ENCODE measurements at places on chromosomes 7 and 10.

DNA sequence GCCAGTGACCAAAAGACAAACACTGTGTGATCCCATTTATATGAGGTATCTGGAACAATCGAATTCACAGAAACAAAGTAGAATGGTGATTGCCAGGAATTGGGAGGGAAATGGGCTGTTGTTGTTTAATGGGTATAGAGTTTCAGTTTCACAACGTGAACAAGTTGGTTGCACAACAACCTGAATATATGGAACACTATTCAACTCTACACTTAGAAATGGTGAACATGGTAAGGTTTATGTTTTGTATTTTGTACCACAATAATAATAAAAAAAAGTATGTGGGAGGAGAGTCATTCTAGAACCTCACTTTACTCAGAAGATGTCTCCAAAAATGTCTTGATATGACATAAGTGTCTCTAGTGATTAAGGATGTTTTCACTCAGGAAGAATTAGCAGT, 85.2 kb upstream of the SGCE start:
- DNase-seq = no peak

DNA sequence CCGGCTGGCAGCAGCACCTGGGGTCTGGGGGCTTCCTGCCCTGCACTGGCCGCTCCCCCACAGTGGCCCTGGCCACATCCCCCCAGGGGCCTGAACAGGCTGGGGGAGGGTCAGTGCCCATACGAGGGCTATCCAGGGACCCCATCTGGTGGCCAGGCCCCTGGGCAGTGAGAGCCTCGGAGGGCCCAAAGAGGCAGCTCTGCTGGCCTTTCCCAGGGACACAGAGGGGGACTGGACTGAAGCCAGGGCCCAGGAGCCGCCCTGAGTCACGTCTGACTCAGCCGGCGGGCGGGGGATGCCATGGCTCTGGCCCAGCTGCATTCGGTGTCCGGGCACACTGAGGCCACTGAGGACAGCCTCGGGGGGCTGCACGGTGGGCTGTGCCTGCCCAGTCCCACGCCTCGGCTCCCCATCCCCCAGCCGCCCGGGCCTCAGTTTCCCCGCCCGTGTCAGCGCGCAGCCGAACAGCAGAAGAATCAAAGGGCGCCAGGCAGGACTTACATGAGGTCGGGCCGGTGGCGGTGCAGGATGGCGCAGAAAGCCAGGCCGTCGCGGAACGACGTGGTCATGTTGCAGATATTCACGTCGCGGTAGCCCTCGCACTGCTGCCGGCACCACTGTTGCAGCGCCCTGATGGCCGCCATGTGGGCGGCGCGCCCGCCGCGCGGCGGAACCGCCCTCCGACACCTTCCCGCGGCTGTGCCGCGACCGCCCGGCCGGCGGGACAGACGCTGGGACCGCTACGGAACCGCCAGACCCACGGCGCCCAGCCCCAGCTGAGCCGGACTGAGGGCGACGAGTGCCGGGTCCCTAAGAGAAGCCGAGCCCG, at the start of gene MICALL2:
Gene MICALL2, minus strand, starts transcription at position 788 of the 829 bp plus-strand sequence. Its CDS starts 144 bp downstream, at position 644.
- no peak for DNase-seq

DNA sequence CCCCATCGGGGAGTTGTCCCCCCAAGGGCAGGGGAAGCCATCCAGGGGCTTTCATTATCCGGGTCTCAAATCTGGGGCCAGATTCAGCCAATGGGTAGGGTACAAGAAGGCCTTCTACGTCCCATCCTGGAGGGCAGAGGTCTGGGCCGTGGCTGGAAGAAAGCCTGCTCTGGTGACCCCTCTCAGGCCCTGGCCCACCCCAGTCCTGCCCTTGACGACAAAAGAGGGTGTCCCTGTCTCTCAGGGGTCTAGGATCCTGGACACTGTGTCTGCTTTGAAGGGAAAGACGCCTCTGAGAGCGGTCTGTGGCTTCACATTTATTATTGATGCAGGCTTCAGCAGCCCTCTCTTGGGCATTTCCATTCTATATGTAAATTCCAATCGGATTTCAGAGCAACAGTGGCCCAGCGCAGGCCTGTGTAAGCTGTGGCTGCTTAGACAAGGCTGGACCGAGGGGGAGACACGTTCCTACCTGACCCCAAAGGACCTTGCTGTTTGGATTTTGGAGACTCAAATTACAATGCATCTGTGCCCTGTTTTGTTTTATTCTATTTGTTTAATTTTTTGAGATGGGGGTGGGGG, 83.2 kb upstream of the BAIAP2L1 start:
- DNase-seq = no peak

GRCh38 chr7:23196306-23196705, 14.5 kb downstream of the NUP42 start:
- DNase-seq = no peak

- DNase-seq = no peak
Observed at GRCh38 chr10:11326241-11326640, 285.2 kb downstream of the USP6NL start.

- DNase-seq = no peak
Observed at GRCh38 chr10:109040622-109041021, 882.7 kb downstream of the XPNPEP1 start.

GRCh38 chr7:7681936-7682329, 36.5 kb downstream of the RPA3 start:
- no peak for DNase-seq

- DNase-seq = no peak
Observed at GRCh38 chr7:107690611-107691010, 30.0 kb downstream of the SLC26A4 start.

GRCh38 chr7:131225619-131226513, 101.8 kb upstream of the MKLN1 start:
- no peak for DNase-seq
